ENCODE measurements at places on chromosomes 12 and 14.

DNA sequence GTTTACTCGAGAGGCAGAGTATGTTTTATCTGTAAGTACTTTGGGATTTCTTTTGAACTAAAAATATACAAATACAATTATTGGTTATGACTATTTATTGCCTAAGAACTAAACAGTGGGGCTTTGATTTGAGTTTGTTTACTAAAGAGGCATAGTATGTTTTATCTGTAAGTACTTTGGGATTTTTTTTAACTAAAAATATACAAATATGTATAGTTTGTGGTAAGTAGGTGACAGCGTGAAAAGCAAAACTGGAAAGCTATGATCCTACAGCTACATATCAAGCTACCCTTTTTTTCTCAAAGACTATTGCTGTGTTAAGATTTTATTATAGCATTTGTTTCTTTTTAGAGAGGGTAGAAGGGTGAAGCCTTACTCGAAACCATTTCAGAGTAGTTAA is 171.0 kb downstream of the RAD51B start:
- no peak for DNase-seq

GRCh38 chr12:101876322-101876860 is 989 bp upstream of the DRAM1 start:
- no peak for DNase-seq

DNA sequence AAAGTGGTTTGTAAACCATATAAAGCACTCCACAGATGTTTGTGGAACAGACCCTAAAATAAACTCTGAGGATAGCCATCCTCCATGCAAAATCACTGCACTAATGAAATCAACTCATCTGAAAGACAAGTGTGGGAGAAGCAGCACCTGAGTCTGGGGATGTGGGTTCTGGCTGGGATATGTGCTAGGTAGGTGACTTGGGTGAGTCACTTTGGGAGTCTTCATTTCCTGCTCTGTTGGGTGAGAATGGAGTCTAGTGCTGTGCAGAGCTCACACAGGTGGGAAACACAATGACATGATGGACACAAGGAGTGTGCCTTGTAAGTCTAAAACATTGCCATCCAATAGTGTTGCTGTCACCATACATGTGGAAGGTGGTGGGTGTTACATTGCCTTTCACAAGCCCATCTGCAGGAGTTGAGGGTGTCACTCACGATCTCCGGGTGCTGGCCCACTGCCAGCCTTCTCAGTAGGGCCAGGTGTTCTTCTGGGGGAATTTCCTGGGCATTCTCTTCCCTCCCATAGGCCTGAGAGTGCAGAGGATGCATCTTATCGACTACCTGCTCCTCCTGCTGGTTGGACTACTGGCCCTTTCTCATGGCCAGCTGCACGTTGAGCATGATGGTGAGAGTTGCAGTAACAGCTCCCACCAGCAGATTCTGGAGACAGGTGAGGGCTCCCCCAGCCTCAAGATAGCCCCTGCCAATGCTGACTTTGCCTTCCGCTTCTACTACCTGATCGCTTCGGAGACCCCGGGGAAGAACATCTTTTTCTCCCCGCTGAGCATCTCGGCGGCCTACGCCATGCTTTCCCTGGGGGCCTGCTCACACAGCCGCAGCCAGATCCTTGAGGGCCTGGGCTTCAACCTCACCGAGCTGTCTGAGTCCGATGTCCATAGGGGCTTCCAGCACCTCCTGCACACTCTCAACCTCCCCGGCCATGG is 2.0 kb downstream of the SERPINA4 start:
- no peak for DNase-seq

- no peak for DNase-seq
These were observed 2.1 kb upstream of the GPR132 start for GRCh38 chr14:105067140-105067968.

DNA sequence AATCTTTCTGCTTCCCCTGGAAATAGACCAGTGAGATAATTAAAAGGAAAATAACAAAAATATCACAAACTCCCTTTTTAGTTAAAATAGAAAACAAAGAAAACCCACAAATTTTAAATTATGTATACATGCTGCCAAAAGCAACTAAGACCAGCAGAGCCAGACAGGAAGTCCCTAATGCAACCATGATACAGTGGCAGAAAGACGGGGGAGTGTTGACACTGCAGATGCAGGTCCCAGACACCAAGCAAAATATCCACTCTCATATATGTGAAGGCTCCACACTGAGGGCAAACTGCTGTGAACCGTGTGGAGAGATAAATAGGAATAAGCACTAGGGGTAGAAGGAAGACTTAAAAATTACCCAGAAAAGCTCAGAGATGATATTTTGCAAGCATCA is 401.0 kb downstream of the BTG1 start:
- DNase-seq: no peak

Data from NCI-H1105 treated with DMSO at 0.1 percent for 48 hours (cell line).